AG04449 (cell line): ENCODE measurements at places on chromosomes 3 and 15.

GRCh38 chr3:177221744-177222143 is 24.5 kb upstream of the TBL1XR1 start:
- no peak for DNase-seq

DNA sequence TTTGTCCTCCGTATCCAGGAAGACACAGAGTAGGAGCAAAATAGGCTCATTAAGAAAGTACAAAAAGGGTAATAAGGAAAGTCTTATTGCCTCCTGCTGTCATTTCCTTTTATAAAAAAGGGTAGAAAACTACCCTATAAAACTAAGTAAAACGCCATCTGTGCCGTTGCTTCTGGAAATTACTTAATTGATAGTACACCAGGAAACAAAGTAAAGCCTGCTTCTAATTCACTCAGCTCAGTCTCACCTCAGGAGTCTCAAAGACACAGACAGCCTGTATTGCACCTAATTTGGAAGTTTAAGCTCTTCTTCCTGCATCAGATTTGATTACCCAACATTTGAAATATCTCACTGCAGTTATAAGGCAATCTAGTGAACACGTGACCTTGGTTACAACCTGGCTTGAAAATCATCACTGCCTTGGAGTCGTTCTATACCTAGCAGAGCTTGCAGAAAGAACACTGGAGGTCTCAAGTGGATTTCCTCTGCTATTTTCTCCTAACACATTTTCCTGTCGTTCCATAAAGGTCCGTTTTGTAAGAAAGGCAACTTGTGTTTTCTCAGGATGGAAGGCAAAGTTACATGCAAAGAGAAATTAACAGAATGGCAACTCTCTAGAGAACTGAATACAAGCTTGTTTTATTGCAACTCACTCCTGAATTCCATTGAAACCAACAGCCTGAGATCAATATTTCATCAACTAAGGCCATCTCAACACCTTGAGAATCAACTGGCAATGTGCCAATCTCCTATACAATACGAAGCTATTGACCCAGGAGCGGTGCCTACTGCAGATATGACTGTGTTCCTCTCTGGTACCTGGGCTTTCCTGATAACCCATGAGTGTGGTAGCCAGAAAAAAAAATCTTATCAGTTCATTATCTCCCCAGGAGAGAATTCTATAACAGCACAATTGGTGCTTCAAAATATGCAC is 203.3 kb upstream of the LMCD1 start:
- no peak for DNase-seq

GRCh38 chr3:24323272-24323671 is 171.4 kb downstream of the THRB start:
- no peak for DNase-seq

DNA sequence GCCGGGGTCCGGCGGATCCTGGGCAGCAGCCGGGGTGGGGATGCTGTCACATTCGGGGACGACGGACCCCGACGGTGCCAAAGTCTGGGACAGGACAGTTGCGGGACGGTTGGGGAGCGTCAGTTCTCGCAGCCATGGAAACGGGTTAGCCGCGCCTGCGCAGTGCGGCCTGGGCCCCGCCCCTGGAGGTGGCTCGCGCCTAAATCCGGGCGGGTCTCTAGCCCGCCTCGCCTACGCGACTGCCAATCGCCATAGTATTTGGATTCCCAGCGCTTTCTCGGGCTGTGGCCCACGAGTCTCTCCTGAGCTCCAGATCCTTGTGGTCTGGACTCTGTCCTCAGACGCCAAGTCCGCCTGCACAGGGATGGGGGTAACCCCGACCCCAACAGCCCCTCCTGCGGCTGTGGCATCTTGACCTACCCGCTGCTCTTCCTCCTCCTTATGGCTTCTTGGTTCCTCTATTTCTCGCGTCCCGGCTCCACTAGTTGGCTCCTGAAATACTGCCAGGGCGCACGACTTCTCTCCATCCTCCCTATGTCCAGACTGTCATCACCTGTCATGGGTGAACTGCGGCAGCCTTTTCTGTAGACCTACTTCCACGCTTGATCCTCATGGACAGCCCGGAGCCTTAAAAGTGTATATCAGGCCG is at the start of gene ZMYND10:
Gene ZMYND10 (minus strand): TSS at position 147 of the 649 bp plus-strand sequence. CDS start 153 bp downstream, outside the sequence.
- no peak for DNase-seq

- DNase-seq = no peak
Measured at GRCh38 chr3:188152660-188153436, 1.1 kb upstream of the LPP start.
